Activated CD8-positive, alpha-beta memory T cell treated with anti-CD3 and anti-CD28 coated beads for 36 hours (primary cell): ENCODE measurements at places on chromosomes 13 and 19. TPM values are rescaled to one million over a fixed set of nuclear protein-coding genes. Genes with fewer than 3 reads are reported as not detected.

The KLHL26 gene
- total RNA-seq = 14.3 TPM

The CEBPA gene
- 0.61 TPM for total RNA-seq

The SYCN gene
- total RNA-seq = not detected

The AZU1 gene
- total RNA-seq = not detected

The ALOX5AP gene
- 33.4 TPM for total RNA-seq

The OVOL3 gene
- not detected for total RNA-seq

The PSG7 gene
- not detected for total RNA-seq

The KIR3DL1 gene
- total RNA-seq = 0.38 TPM

The C19orf73 gene
- total RNA-seq = 1.0 TPM

The DMKN gene
- 0.65 TPM for total RNA-seq

The CDX2 gene
- total RNA-seq = not detected

The S1PR5 gene
- total RNA-seq = 0.46 TPM

The LRRC4B gene
- total RNA-seq = not detected

The ATP7B gene
- total RNA-seq = 0.75 TPM

The NBEA gene
- 0.23 TPM for total RNA-seq

The C5AR1 gene
- 0.99 TPM for total RNA-seq
